ENCODE measurements at places on chromosomes 1 and 21.

GRCh38 chr1:107538502-107538901, 397.7 kb downstream of the NTNG1 start:
- DNase-seq = no peak

DNA sequence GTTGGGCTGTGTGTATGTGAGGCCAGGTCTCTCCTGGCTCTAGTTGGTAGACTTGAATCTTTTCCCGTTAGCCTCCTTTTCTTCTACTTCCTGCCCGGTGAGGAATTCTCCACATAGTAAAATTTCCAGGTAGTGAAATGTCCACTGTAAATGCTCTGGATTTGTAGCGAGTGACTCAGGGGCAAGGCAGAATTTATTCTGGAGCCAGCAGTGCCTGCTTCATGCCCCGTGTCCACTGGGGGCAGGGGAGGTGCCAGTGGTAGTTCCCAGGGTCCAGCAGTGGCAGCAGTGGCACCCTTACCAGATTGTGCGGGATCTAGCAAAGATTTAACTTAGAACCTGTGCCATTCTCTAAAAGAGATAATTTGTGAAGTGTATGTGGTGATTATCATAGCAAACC, 74.5 kb upstream of the USP24 start:
- DNase-seq = no peak

DNA sequence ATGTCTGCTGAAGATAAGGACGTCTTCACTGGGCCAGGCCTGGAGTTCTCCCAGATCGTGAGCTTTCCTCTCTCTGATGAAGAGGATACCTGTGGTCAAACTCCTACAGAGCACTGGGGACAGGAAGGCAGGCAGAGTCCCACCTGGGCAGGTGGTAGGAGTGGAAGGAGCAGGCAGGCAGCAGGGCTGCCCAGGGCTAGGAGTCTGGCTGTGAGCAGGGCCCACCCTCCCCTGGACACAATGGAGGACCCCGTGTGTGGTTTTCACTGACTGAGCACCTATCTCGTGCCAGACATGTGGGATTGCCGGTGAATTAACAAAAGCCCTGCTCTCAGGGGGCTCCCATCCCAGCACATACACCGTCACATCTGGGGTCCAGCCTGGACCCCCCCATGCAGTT, 4.9 kb upstream of the SAMD11 start:
- DNase-seq = no peak

GRCh38 chr1:25066256-25066655, 136.2 kb upstream of the RUNX3 start:
- no peak for DNase-seq

- DNase-seq = no peak
Measured at GRCh38 chr1:29960876-29961275, 724.6 kb downstream of the PTPRU start.

DNA sequence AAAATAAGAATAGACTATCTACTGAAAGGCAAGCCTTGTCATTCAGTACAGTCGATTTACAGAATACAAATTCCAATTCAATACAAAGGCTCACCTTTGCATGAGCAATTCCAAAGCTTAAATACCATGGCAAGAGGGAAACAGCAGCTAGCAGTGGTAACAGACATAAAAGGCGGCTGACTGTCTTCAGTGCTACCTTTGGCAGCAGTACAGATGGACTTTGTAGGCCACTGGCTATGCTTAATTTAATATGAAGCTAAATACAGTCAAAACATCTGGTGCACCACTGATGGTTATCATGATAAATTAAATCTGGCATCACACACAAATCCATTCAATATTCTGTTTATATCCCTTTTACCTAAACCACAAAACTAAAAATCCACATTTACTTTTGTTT, 62.4 kb downstream of the RERE start:
- DNase-seq = no peak

DNA sequence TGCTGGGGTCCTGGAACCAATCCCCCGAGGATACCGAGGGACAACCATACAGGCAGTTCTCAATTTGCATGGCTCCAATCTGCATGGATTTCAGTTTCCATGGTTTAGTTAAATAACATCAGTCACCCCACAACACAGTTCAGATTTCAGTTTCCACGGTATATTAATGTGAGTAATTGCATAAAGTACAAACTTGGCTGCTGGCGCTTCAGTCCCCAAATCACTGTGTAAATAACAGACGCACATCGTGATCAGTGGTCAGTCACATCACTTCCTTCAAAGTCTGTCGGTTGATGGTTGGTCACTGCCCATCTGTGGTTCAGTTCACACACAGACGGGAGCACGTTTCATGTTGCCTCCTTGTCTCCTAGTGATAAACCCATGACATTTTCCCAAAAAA, 66.4 kb upstream of the LPGAT1 start:
- DNase-seq = no peak

DNA sequence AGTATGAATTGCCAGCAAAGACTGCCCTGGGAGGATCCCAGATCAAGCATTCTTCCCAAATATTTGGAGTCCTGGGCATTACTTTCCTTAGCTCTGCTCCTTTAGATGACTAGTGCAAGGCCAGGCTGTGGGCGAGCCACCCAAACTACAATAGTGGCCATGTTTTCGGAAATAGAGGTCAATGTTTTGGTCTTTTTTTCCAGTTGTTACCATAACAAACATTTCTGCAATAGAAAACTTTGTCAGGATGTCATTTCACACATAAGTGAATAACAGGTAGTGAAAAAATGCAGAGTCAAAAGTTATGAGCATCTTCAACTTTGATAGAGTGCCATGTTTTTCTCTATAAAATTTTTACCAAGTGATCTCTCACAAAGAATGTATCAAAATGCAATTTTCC, 25.2 kb upstream of the OR10J4 start:
- DNase-seq = no peak

DNA sequence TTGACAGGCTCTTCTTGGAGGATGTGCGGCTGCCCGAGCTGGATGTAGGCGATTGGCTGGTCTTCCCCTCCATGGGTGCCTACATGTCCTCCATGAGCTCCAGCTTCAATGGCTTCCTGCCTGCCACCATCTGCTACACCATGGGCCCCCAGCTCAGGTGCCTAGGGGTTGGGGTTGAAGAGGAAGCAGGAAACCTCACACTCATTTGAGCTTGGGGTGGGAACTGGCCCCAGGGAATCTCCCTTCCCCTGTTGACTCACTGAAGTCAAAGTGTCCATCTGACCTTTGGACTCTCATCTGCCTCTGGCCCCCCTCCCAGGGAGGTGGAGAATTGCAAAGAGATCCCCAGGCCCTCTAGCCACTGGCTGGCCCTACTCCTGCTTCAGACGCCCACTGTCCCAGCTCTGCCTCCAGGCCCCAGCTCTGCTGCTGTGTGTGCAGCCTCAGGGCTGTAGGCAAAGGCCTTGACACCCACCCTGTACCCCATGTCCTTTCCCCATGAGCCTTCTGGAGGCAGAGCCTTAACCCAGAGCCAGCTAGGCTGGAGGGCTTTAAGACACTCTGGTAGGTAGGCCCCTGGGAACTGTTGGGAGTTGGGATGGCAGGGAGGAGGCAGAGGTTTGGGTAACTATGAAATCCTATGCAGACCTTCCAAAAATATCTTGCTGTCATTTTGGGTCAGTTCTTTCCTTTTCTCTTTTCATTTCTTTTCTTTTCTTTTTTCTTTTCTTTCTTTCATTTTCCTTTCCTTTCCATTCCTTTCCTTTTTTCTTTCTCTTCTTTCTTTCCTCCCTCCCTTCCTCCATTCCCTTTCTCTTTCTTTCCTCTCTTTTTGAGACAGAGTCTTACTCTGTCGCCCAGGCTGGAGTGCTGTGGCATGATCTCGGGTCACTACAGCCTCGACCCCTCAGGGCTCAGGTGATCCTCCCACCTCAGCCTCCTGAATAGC, 66.9 kb upstream of the TINAGL1 start:
- DNase-seq = no peak

DNA sequence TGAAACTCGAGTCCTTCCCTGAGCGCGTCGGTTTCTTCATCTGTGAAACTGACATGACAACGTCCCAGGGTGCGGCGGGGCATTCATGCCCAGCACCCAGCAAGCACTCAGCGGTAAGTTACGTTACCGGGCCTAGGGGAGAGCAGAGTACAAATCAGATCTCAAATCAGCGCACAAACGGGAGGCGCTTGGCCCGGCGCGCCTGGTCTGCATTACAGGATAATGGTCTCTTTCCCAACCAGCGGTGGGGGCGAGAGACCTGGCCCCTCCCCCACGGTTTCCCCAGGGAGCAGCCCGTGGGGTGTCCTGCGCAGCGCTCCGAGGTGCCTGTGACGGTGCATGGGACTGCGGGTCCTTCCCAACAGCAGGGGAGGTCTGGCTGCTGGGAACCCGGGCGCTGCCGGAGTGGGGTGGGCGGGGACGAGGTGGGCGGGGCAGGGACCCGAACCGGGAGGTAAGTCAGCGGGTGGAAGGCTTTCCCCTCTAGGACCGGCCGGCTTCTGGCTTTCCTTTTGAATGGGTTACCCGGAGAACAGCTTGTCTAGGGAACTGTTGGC, 1.0 kb downstream of the TMEM51 start:
- no peak for DNase-seq

- DNase-seq = no peak
Measured at GRCh38 chr1:21117159-21117558, 59.5 kb downstream of the EIF4G3 start.

DNA sequence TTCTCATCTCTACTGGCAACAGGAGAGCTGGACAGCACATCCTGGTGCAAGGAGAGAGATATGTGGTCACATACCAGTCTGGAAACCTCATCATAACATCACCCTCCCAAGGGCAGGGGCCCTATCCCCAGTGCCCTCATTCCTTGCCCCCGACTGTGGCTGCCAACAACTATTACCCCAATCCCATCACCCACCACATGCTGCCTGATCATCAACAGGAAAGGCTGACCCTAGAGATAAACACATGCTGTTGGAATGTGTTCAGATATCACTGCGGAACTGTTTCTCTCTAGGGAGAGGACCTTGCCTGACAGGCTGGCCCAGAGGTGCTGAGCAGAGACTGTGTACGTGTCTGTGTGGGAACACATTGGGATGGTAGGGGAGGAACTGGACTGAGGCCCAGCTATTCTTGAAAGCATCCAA, 4.5 kb upstream of the INKA2 start:
- no peak for DNase-seq

GRCh38 chr1:89190017-89190416, 8.7 kb downstream of the GBP4 start:
- DNase-seq = no peak

GRCh38 chr1:35762141-35762540, 7.6 kb downstream of the CLSPN start:
- DNase-seq = no peak

DNA sequence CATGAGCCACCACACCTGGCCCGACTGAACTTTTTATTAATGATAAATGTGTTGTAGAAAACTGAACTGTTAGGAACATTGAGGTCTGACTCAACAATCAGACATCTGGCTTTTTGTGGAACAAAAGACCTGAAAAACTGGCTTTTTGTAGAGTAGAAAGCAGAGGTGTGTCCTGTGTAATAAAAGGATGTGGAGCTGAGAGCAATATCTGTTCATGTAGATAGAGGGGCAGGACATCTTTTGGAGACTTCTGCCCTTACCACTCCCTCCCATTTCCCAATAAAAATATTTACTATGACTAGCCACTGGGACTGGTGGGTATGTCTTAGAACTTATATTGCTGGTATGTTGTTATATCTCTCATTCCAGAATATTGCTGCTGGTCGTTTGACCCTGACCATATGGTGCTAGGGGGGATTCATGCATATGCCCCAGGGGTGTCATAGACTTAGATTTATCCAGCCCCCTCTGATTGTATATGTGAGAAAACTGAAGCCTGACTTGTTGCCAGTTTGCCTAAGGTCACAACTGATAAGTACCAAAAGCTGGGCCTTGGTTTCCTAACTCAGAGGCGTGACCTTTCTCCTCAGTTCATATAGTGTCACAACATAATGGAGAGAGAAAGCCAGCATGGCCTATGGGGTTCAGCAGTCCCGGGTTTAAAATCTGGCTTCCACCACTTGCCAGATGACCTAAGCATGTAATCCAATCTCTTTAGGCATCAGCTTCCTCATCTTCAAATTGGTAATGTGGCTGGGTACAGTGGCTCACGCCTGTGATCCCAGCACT, 33.5 kb upstream of the PIGV start:
- DNase-seq = no peak

DNA sequence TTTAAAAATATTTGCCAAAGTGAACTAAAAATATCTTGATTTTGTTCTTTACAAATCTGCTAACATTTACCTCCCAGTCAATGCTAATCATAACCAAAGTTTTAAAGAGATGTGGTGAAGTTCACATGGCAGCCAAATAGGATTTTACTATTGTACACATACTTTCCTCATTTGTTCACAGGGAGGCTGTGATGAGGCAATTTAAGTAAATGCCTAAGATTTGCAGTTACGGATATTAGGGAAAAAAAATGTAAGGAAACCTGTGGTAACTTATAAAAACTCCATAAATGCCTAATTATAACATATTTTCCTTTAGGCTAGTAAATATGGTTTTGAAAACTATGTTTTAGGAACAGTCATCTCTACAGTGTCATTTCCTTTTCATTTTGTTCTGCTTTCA, 32.4 kb downstream of the RGS5 start:
- DNase-seq = no peak

- DNase-seq = no peak
Measured at GRCh38 chr1:12127206-12127810, 39.5 kb upstream of the TNFRSF1B start.

DNA sequence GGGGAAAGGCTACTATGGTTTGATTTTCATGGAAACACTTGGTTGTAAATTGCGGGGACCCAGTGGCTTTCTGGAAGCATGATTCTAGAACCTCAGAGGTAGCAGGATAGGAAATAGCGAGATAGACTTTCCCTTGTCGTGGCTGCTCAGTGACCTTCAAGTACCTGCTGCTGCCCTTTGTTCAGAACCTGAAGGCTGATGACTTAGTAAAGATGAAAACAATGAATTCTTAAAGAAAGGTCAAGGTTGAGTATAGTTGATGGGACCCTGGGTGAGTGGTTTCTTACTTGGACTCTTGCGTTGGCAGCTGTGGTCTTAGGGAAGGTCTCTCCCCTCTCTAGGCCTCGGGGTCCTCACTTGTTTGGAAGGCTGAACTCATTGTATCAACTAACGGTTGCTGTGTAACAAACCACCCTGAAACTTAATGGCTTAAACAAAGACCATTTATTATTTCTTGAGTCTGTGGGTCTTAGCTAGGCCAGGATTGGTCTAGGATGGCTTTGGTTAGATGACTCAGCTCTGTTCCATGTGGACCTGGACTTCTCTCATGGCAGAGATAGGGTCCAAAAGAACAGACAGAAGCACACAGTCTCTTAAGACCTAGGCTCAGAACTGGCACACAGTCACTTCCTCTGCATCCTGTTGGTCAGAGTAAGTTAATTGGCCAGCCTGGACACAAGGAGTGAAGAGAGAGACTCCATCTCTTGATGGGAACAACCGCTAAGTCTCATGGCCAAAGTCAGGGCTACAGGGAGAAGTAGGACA, 89.2 kb upstream of the SELENON start:
- no peak for DNase-seq
